ENCODE measurements at places on chromosomes 3 and 15.

- peak; percentile 20 for DNase-seq
These were observed 37.7 kb downstream of the PLD1 start for GRCh38 chr3:171772427-171773056.

DNA sequence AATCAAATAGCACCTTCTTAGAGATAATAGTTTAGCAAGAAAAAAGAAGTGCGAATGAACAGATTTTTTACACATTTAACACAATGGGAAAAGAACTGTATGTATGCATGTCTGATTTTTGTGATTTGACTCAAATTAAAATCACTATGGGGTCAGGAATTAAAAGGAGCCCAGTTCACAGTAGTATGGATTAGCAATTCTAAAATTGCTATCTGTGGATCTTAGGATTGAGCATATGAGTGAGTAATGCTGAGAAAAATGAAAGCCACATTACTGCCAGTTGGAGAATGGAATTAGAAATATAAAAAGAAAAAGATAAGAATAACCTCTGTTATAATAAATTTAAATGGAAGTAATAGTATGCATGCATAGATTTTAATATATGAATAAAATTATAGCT is 386.8 kb upstream of the PLSCR5 start:
- DNase-seq, result no peak

- DNase-seq, result no peak
These were observed 1.8 kb downstream of the FETUB start for GRCh38 chr3:186642014-186642413.

DNA sequence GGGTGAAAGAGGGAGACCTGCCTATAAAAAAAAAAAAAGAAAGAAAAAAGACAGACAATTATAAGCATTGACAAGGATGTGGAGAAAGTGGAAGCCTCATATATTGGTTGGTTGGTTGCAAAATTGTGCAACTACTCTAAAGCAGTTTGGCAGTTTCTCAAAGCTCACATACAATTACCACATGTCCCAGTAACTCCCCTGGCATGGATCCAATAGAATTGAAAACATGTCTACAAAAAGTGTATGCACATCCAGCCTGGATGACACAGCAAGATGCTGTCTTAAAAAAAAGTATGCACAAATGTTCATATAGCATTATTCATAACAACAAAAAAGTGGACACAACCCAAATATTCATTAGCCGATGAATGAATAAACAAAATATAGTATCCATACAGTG is 19.5 kb downstream of the SETMAR start:
- peak; percentile 44 for DNase-seq

DNA sequence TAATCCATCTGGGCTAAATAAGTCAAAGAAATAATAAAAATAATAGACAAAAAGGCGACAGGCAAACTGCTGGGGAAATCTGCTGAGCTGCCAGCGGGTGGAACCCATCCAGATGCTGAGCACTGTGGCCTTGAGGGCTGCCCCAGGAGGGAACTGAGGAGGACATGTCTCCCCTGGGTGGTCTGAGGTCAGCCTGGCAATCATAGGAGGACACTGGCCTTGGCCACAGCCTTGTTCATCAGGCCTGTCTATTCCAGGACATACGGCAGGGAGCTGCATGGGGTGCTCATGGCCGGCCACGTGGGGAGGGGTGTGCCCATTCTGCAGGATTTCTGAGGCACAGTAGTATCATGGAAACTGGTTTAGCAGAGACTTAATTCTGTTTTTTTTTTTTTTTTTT is 21.5 kb upstream of the SNRPA1 start:
- no peak for DNase-seq

- peak; percentile 63 for DNase-seq
These were observed 66.7 kb downstream of the SLC6A1 start for GRCh38 chr3:11059090-11059798.

- DNase-seq, result no peak
These were observed 44.9 kb downstream of the CD86 start for GRCh38 chr3:122100083-122100482.

DNA sequence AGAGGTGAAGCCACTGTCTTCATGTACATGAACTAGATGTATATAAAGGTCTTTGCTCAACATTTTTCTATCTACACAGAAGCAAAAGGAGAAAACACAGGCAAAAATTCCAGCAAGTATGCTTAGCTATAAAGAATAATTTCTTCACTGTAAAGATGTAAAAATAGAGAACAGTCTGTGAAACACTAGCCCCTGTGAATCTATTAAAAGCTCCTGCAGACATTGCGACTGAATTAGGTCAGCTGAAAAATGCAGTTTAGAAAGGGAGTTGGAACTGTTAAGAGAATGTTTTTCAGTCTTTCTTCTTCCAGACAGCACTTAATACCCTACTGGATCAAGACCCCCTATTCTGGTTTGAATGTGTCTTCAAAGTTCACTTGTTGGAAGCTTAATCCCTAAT is 291.5 kb downstream of the KBTBD8 start:
- DNase-seq, result no peak

- no peak for DNase-seq
These were observed 4.8 kb downstream of the SRGAP3 start for GRCh38 chr3:9244495-9245183.

DNA sequence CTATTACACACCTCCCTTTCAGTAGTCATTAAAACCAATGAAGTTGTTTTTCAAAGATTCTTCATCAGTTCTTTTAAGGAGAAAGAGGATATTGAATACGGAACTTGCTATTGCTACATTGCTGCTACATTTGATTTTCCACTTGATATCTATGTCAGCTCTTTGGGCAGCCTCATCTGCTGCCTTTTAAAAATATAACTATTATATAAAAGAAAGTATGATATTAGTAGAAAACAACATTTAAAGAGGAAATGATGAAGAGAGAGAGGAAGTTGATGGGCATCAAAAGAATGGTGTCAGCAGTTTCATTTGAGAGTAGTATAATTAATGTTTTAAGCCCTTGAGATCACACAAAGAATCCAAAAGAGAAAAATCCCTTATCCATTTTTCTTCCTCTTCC is 171.4 kb downstream of the NFKBIZ start:
- no peak for DNase-seq

GRCh38 chr15:66931768-66932633 is 133.4 kb upstream of the SMAD3 start:
- DNase-seq, result peak; percentile 76

GRCh38 chr3:49910409-49911123 is 6.9 kb upstream of the MST1R start:
- no peak for DNase-seq

DNA sequence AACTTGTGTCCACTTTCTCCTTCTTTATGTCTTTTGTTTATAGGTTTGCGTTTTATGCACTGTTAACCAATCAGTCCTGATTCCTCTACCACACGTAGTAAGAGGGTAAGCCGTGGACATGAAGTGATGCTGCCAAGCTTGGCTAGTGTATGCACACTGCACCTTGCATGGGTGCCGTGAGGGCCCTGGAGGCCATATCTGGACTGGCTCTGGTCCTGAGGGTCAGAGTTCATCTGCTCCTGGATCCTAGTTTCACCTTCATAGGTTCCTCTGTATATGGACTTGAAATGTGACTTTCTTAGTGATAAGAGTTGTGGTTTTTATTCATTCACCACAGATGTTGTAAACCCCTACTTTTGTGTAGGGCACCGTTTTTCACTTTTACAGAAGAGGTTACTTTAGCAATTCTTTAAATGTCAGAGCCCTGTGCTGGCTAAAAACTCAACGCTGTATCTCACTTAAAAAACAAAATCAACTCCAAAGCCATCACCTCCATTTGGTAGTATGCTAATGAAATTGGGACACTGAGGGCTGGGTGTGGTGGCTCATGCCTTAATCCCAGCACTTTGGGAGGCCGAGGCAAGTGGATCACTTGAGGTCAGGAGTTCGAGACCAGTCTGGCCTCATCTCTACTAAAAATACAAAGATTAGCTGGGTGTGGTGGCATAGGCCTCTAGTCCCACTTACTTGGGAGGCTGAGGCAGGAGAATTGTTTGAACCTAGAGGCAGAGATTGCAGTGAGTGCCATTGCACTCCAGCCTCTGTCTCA is 22.9 kb downstream of the SIAH2 start:
- no peak for DNase-seq

DNA sequence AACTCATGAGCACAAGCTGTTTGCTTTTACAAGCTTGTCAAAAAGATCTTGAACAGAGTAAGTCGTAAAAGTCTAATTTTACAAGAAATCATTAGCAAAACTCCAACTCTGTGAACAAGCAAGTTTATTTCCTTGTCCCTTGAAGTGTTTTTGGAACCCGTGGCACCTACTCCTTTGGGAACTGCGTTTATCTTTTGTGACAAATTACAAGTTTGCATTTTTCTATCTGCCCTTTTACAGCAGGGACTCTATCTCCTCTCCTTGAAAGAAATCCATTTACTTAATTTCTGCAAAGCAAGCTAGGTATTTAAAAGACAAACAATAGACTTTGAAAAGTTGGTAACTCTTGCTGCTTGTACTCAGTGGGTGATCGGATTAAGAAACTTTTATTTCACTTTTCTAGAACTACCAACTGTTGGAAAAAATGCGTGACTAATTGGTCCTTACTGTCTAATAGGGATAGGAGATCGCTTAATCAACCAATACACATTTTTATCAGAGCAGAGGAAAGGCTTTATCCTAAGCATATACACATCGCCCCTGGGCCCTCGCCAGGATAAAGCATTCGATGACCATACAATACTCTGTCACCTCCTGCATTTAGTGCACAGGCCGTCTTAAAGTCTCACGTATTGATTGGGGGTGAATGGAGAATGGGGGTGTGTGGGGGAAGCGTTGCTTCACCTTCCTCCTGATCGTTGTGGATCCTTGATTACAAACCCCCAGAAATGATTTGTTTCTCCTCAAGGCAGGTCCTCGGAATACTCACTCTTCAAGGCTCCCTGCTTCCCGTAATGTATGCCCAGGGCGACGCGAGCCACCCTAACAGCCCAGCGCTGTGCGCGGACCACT is 1.7 kb downstream of the PRTG start:
- no peak for DNase-seq

GRCh38 chr3:148727231-148727630 is 29.5 kb downstream of the AGTR1 start:
- peak; percentile 31 for DNase-seq

- no peak for DNase-seq
These were observed 699.9 kb upstream of the ZNF385D start for GRCh38 chr3:22450786-22451400.

GRCh38 chr3:13158871-13159270 is 85.6 kb upstream of the IQSEC1 start:
- no peak for DNase-seq

DNA sequence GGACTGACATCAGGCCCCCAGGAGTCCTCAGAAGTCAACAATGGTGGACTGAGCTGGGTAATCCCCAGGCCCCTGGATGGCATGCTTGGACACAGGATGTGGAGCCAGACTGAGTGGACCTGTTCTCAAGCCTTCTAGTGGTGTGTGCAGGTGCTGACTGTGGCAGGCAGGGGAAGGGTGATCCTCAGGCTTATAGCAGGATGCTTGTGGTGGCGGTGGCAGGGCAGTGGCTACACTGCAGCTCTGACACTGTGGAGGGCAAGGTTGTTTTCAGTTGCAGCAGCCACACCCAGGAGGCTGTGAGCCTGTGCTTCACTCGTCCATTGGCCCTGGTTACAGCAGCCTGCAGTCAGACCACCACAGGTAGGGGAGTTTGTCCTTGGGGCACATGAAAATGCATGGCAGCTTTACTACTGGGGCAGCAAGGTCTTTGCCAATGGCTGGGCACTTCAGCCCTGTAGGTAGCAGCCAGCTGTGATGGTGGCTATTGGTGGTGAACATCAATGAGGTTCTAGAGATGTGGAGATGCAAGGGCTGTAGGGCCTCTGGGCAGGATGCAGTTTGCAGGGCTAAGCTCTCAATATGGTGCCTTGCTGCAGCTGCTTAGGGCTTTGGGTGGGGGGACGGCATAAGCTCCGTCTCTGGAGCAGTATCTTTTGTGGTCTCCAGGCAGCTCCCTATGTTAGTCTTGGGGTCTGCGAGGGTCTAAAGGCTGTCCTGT is 17.5 kb upstream of the MYO5A start:
- no peak for DNase-seq

DNA sequence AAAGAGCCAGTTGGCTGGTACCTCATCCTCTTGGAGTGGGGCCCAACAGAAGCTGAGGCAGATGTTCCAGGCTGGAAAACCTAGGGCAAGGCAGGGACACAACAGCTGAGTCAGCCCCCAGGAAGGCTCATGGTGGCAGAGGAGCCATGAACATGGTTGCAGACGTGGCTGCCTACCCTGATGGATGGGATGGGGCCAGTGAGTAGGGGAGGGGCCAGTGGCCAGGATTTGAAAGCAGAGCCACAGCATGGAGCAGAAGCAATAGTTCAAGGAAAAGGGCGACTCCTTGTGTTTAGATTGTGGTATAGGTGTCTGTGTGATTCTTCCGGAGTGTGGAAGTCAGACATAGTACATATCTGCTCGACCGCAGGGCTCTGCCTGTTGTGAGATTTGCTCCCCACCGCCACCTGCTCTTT is 24.2 kb downstream of the PXYLP1 start:
- DNase-seq, result peak; percentile 20

GRCh38 chr15:29071232-29071881 is 185.6 kb downstream of the APBA2 start:
- DNase-seq, result no peak

DNA sequence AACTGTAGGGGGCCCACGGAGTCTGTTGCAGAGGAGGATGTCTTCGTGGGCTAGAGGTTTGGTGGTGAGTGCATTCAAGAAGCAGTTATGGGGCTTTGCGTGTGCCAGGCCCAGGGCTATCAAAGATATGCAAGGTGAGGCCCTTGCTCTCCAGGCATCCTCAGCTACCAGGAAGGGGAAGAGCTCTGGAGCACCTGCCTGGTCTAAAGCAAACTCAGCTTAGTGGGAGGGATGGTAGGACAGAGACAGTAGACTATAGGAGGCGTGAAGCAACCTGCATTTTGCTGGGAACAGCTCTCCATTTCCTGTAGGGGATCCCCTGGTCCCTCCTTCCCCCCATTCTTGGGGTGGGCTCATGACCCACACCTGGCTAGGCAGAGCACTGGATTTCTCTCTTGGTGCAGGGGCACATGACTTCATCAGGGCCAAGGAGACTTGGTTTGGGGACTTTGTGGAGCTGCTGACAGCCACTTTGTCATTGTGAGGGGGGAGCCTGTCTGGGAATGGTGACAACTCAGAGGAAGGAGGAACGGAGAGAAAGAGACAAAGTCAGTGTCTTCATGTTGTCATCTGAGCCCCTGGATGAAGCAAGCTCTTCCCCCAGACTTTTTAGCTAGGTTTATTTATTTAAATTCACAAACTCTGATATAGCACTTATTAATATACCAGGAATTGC is 8.6 kb upstream of the EEFSEC start:
- no peak for DNase-seq

- DNase-seq, result no peak
These were observed 57.7 kb downstream of the PIK3R4 start for GRCh38 chr3:130688697-130689470.

DNA sequence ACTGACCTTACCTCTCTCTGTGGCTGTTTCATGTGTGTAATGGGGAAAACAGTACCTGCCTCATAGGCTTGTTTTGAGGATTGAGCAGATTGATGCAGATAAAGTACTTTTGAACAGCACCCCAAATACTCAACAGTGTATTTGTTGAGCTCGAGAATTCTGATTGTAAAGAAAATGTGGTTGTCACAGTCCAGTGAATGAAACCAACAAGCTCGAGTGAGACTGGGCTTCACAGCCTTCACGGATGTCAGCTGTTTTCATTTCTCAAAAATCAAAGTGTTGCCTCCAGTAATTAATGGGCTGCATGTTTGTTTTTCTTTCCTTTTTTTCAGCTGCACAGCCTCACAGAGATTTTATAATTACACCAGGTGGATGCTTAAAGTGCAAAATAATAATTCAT is 43.7 kb downstream of the PARP15 start:
- no peak for DNase-seq

- DNase-seq, result no peak
These were observed 6.1 kb downstream of the NGRN start for GRCh38 chr15:90271459-90272166.

GRCh38 chr3:147305533-147306250 is 100.7 kb downstream of the ZIC4 start:
- peak; percentile 10 for DNase-seq

Data from NCI-H226 (cell line).